Aorta (tissue), 5 donors: ENCODE measurements at places on chromosomes 5 and 9. TPM values are rescaled to one million over a fixed set of nuclear protein-coding genes. Genes with fewer than 3 reads are reported as not detected.
A peak's percentile ranks its signal among the peaks of the same experiment; 100 is the strongest.

GRCh38 chr9:33159777-33160127 lies 7.4 kb downstream of the B4GALT1 start:
- no peaks in the 10 kb centered on the region for H3K27me3 ChIP-seq
- no peaks in the 10 kb centered on the region for H3K36me3 ChIP-seq
- no peak overlapping the region for H3K4me3 ChIP-seq
- peaks cover 36% of the 10 kb centered on the region for H3K4me1 ChIP-seq
- no peak for DNase-seq

- H3K27me3 ChIP-seq: no peaks in the 10 kb centered on the region
- H3K4me3 ChIP-seq: no peak overlapping the region
- no peak for DNase-seq
- H3K27ac ChIP-seq: no peak overlapping the region
- H3K4me1 ChIP-seq: no peaks in the 10 kb centered on the region
Observed at GRCh38 chr5:29853711-29854220, 1339.7 kb upstream of the CDH6 start.

DNA sequence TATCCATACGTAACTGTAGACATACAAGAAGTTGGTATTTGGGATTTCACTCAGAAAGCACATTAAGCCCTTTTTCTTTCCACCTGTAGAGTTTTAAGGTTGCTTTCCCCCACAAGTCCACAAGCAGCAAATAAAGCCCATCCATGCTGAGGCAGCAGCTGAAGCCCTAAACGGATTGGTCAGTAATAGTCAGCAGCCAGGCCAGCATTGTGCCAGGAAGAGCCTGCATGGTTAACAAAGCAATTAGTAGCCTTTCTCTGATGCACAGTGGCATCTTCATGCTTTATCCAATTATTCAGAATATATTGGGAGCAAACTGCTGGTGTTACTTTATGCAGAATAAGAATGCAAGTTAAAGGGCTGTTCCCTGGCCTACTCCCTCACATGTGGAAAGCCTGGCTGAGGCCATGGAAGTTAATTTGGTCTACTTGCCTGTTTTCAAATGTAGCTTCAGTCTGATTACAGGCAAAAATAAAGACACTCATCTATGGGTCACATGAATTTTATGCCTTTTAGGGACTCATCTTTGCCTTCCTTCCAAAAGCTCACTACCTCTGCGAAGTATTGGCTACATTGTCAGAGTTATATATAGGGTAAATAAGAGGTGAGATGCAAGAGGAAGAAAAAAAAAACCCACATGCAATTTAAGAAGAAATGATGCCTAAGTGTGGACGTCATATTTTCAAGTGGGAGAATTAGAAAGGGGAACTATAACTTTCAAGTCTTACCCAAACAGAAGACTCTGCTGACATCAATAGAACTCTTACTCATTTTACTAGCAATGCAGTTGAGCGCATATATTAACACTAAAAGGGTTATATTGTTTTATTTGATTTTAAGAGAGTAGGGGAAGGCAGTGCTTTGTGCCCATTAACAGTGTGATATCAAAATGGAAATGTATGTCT lies 15.9 kb downstream of the EBF1 start:
- H3K27me3 ChIP-seq: no peaks in the 10 kb centered on the region
- H3K27ac ChIP-seq: no peak overlapping the region
- H3K36me3 ChIP-seq: peaks cover 4% of the 10 kb centered on the region
- H3K4me1 ChIP-seq: peaks cover 7% of the 10 kb centered on the region
- no peak overlapping the region for H3K4me3 ChIP-seq
- no peak for DNase-seq

GRCh38 chr9:17578911-17579793 lies at the start of gene SH3GL2:
Gene SH3GL2 (plus strand): TSS chr9:17579066.
- no peaks in the 10 kb centered on the region for H3K36me3 ChIP-seq
- H3K27ac ChIP-seq: no peak within 1 kb of the TSS
- no peaks in the 10 kb centered on the region for H3K4me1 ChIP-seq
- DNase-seq: no peak

DNA sequence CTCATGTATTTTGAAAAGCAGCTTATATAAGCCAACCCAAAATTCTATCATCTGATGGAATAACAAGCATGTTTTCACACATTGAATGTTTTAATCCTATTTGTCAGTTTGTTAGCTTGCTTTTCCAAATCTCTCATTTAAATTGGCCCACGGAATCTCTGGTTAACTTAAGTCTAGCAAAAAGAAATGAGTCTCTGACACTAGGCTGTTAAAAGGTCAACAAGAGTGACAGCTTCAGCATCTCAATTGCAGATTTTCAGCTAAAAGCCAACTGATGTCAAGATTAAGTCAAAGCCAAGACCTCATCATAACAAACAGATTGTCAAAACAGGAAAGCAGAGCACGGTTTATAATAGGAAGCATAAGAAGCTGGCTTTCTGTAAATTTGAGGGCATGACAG lies 49.4 kb upstream of the CDH9 start:
- no peak overlapping the region for H3K27ac ChIP-seq
- H3K4me3 ChIP-seq: no peak overlapping the region
- H3K36me3 ChIP-seq: no peaks in the 10 kb centered on the region
- no peaks in the 10 kb centered on the region for H3K27me3 ChIP-seq
- DNase-seq: no peak

DNA sequence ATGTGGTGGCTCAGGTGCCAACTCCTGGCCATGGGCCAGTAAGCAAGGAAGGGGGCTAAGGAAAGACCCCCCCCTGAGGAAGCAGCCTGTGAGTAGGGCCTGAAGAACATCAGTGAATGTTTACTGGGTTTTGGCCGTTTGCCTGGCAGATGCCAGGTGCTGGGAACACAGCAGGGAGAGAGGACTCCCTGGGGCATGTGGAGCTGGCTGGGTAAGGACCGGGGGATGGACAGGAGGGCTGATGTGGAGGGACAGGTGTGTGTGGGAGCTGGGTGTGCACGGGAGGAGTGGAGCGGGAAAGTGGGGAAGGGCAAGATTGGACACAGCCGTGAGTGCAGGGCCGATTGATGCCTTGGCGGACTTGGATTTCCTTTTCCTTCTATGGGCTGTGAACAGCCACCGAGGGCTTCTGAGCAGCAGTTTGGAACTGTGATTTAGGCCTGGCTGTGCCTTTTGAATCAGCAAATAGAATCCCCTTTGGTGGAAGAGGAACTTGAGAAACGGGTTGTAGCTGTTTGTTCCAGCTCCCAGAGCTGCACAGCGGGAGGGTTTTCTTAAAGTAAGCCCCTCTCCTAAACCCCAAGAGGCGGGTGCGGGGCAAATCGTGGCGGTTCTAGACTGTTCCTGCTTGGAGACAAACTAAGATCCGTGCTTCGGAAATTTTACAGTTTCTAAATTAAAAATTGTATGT lies 3.1 kb downstream of the HMCN2 start:
- no peak for DNase-seq
- H3K27ac ChIP-seq: no peak overlapping the region
- H3K27me3 ChIP-seq: no peaks in the 10 kb centered on the region
- H3K36me3 ChIP-seq: no peaks in the 10 kb centered on the region

- DNase-seq: no peak
- H3K36me3 ChIP-seq: no peaks in the 10 kb centered on the region
- H3K4me1 ChIP-seq: no peaks in the 10 kb centered on the region
- H3K4me3 ChIP-seq: peak within 1 kb of the TSS; percentile 18
Observed at GRCh38 chr9:6215562-6215961, at the start of gene IL33. Gene IL33 (plus strand): TSS chr9:6215807. CDS start chr9:6241695, 25,888 bp downstream.

DNA sequence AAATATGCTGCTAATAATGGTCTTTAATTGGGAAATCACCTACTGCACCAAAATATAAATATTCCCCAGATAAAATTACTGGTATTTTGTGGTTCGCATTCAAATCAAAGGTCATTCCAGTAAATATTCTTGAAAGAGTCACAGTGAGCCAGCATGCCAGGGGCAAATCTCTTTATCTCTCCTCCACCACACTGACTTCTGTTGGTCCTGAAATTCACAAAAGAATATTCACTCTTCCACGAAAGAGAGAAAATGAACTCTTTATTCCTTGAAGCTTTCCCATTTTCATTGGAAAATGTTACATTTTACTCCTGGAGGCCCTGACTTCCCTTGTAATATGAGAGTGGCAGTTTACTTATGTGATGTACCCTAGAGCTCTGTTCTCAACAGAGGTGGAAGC lies 39.7 kb downstream of the ZNF366 start:
- no peaks in the 10 kb centered on the region for H3K27me3 ChIP-seq
- H3K4me3 ChIP-seq: no peak overlapping the region
- no peaks in the 10 kb centered on the region for H3K36me3 ChIP-seq
- H3K4me1 ChIP-seq: peaks cover 5% of the 10 kb centered on the region
- H3K27ac ChIP-seq: no peak overlapping the region

DNA sequence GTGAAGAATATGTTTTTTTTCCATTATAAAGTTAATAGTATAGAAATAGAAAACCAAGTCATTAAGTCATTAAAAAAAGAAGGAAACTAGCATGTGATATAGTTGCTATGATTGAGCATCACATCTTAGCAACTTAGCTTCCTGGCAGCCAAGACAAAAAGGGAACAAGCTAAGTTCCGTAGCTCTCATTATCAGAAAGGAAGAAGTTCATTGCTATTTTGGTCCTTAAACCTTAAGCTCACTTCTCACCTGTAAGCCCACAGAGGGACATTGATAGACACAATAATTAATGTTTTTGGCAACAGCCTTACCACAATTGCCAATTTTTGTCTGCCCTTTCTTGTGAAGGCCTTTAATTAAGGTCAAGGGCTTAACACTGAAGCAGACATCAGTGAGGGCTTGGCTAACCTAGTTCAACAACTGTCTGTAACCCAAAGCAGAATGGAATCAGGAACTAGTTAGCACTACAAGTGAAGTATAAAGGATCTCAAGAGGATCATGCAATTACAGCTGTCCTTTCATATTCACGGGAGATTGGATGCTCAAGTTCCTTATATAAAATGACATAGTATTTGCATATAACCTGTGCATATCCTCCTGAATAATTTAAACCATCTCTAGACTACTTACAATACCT lies 24.0 kb upstream of the KLF4 start:
- no peaks in the 10 kb centered on the region for H3K4me1 ChIP-seq
- H3K36me3 ChIP-seq: no peaks in the 10 kb centered on the region
- no peaks in the 10 kb centered on the region for H3K27me3 ChIP-seq

DNA sequence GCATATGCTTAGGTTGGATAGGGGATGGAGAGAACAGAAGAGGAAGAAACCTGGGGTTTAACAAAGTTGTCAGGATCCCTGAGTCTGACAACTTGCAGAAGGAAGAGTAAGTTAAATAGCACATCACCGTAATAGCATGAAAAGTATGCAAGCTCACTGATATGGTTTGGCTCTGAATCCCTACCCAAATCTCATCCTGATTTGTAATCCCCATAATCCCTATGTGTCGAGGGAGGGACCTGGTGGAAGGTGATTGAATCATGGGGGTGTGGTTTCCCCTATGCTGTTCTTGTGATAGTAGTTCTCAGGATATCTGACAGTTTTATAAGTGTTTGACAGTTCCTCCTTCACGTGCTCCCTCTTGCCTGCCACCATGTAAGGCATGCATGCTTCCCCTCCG lies 193.3 kb downstream of the PSAT1 start:
- H3K4me1 ChIP-seq: no peaks in the 10 kb centered on the region
- no peak overlapping the region for H3K27ac ChIP-seq
- no peaks in the 10 kb centered on the region for H3K27me3 ChIP-seq
- no peak overlapping the region for H3K4me3 ChIP-seq
- DNase-seq: no peak

DNA sequence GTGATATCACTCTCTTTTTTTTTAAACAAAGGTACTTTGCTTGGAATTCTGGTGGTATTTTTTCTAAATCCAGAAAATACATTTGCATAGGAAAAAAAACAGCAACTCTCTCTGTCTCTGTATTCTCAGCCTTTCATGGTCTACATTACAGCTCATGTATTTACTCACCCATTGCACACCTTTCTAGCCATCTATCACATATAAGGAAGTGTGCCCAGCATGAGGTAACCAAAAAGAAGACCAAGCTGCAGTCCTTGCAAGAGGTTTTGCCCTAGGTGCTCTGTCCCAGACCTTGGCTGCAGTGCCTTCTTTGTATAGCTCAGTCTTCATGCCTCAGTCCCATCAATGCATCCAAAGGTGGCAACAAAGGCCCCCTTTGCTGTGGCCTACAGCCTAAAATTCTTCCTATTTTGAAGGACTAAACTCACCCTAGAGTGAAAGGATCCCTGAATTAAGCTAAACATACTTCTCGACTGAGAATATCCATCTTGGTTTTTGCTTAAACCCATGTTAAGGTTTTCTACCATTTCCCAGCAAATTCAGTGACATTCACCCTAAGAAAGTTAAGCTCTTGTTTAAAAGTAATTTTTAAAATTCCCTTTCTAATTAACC lies 446.4 kb downstream of the KIF4B start:
- no peaks in the 10 kb centered on the region for H3K36me3 ChIP-seq
- no peak overlapping the region for H3K27ac ChIP-seq
- no peaks in the 10 kb centered on the region for H3K4me1 ChIP-seq
- H3K4me3 ChIP-seq: no peak overlapping the region

DNA sequence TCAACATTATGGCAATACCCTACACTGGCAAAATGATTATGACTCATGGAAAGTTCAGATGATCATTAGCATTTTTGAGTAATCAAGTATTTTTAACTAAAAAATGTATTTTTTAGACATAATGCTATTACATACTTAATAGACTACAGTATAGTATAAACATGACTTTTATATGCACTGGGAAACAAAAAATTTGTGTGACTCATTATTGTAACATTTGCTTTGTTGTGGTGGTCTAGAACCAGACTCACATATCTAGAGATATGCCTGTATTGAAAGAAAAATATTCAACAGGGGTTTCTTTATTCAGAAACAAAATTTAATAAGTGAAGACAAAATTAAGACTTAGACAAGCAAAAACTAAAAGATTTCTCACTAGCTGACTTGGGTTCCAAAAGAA lies 385.3 kb upstream of the RIOK2 start:
- no peak for DNase-seq
- no peaks in the 10 kb centered on the region for H3K27me3 ChIP-seq
- no peak overlapping the region for H3K4me3 ChIP-seq
- no peak overlapping the region for H3K27ac ChIP-seq
- H3K36me3 ChIP-seq: no peaks in the 10 kb centered on the region
- H3K4me1 ChIP-seq: no peaks in the 10 kb centered on the region

Gene SPATA31D4
- not detected for total RNA-seq

Gene SPEF2
- 4.4 TPM for total RNA-seq

Gene NR4A3
- total RNA-seq: 12.8 TPM

Gene CAMK4
- 0.90 TPM for total RNA-seq

Gene INSL4
- total RNA-seq: not detected

Gene SLC24A2
- total RNA-seq: not detected
